ENCODE measurements at places on chromosomes 4 and X.

DNA sequence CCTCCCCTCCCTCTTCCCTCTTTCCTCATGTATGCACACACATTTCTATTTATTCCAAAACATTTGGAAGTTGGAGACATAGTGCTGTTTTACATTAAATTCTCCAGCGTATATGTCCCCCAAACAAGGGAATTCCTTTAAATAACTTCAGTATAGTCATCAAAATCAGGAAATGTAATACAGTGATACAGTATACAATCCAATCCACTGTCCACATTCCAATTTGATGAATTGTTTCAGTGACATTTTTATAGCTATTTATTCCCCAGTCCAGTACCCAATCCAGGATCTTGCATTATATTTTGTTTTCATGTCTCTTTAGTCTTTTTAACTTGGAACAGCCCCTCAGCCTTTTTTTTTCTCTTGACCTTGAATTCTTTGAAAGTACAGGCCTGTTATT, 233.0 kb downstream of the DKK2 start:
- no peak for DNase-seq

DNA sequence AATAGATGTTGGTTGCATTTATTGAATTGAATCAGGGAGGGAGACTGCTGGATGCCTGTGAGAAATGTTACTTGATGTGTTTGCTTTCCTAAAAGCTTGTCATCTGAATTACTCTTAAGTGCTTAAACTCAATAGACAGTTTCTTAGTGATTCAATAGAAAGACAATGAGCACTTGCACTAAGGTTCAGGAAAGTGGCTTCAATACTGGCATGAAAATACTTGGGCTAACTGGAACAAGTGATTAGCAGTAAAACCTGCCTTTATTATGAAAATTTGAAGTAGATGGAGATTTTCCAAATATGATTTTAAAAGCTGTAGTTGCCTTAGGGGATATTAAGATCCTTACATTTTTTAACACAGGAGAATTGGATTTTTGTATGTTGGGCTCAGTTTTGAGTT, 123.3 kb downstream of the RNF150 start:
- DNase-seq = no peak

DNA sequence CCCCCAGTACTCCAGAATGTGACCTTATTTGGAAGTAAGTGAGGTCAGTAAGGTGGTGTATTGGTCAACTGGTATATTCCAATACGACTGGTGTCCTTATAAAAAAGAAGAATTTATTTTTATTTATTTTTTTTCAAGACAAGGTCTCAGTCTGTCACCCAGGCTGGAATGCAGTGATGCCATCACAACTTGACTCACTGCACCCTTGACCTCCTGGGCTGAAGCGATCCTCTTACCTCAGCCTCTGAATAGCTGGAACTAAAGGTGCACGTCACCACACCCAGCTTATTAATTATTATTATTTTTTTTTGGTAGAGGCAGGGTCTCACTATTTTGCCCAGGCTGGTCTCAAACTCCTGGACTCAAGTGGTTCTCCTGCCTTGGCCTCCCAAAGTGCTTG, 115.1 kb upstream of the PITX2 start:
- DNase-seq = no peak

- no peak for DNase-seq
Measured at GRCh38 chr4:115711575-115711974, 598.2 kb upstream of the NDST4 start.

DNA sequence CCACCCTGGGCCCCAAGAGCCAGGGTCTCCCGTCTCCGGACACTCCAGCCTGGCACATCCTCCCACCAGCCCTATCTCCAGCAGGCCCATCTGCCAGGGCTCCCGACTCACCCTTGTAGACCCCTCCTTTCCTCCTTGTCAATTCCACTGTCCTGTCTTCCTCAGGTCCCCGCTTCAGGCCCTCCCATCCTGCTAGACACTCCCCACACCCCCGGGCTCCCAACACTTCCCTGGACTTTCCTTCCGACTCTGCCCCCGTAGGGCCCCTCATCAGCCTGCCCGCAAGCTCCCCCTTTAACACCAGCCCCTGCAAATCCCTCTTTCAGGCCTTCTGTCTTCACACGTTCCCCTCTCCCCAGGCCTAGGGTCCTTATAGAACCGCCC, 1.1 kb downstream of the PRAF2 start:
- DNase-seq = no peak

- no peak for DNase-seq
Measured at GRCh38 chr4:90030953-90031352, 96.2 kb upstream of the CCSER1 start.

DNA sequence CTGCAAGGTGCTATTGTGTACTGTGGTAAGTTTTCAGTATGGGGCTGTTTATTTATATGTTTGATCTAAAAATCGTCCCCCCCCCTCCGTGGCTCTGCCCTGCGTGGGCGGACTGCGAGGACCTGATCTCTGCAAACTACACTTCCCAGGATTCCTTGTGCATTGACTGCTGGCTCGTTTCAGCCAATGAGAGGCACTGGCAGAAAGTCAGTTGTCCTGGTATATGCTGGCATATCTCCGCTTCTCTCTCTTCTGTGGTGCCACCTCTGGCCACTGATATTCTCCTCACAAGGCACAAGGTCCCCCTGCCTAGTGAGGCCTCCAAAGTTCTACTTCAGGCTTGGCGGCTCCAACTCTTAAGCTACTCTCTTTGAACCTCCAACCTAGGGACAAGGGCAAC, 168.8 kb upstream of the ZFP42 start:
- no peak for DNase-seq

DNA sequence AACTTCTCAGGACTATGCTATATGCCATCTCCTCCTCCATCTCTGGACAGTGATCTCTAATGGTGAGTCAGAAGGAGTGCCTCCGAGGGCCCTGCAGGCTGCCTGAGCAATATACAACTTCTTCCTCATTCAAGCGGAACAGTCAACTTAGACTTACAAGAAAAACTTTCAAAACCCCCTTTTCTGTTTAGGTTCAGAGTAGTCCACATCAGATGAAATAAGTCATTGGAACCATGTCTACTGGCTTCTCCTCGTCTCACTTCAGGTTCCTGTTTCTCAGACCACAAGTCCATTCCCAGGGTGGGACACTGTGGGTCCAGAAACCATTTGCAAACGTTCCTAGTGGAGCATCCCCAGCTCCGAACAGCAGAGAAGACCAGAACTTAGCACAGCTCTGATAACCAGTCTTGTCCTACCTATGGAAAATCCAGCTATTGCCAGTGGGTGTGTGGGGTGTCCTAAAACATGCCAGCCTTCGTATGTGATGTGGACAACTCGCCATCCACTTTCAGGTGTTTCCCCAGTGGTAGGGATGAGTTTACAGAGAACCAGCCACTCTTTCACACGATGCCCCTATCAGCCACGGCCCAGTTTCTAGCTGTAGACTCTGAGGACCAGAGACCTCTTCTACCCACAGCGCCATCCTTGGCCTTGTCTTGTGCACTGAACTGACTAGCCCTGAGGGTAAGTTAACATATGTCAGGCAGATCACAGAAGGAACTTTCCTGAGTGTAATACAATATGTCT, 32.7 kb upstream of the NKRF start:
- no peak for DNase-seq

GRCh38 chrX:38848671-38849455, 47.6 kb downstream of the MID1IP1 start:
- DNase-seq = no peak

GRCh38 chr4:36168127-36168878, 76.0 kb downstream of the ARAP2 start:
- DNase-seq = no peak

DNA sequence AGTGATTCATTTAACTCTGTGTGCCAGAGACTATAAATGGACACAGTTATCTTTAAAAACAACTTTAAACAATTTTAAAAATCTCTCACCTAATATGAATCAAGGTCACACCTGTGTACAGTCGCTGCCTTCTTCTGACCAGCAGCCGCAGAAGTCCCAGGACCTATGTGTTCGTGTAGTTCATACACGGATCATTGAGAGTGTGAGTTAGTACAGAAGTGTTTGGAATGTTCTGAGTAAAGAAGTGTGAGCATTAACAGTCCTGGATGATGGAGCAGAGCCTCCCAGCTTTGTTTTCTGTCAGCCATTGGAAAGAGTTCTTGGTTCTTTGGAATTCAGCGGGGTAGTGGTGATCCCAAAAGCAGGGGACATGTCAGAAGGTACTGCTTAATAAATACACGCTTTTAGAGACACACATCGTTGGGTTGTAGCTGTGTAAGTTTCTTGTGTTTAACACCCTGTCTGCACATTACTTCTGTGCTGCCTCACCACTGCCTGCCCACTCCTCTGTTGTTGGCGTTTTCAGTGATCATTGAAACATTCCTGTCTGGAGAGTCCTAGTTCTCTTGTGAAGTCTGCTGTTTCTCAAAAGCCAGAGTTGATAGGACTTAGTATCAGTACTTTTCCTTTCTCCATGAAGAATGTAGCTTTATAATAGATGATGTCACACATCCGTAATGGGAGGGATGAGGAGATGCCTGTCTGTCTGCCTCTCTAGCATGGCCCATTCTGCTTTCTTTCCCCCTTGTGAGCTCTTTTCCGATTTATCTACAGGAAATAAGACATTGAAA, 90.6 kb downstream of the PTTG2 start:
- DNase-seq = no peak

GRCh38 chr4:182643801-182644682, 273.1 kb downstream of the DCTD start:
- DNase-seq = no peak

DNA sequence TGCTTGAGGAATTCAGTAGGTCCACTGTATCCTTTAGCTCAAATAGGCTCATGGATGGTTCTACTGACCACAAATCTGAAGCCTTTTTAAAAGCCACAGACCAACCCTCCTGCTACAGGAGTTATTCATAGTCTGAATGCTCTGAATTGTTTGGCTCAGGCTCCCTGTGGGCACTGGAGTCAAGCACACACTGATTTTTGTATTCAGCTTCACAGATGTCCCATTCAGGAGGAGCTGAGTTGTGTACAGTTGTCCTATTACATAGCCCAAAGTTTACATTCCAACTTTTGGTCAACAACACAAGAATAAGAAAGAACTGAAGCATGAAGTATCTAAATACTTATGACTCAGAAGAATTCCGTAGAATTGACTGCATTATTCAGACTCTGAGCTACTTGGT, 243.9 kb downstream of the UNC5C start:
- no peak for DNase-seq

GRCh38 chr4:30256116-30256832, 463.9 kb upstream of the PCDH7 start:
- DNase-seq = no peak

Measured in CD8-positive, alpha-beta T cell (primary cell).